ENCODE measurements at places on chromosomes 13 and 19.

DNA sequence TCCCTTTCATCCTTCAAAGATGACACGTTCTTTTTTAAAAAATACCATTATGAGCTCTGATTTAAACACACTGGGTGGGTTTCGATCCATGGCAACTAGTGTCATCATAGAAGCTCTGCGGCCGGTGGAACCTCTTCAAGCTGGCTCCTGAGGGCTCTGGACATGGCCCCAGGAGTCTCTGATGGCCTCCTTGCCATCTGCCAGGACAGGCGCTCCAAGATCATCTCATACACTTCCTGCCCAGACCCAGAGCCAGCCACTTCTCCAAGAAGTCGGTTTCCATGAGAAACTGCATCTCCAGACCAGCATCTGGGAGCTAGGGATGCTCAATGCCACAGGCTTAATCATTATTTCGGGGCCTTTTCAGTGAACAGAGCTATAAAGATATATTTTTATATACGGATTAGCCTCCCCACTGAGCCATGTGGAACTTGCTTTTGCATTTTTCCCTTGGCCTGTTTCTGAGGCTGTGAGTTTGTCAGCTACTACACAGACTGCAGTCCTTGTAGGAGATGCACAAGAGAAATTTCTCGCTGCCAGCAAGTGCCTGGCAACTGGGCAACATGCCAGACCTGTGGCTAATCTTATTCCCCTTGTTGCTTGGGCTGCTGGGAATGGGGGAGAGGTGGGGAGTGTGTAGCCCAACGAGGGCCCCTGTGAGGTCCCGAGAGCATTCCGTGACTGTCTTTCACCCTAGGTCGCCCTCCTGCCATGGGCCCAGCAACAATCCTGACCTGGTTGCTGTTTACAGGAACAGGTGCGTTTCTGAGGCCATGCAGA lies 15.9 kb downstream of the SUGP1 start:
- no peak for DNase-seq

GRCh38 chr19:38175422-38175821 lies 48.6 kb downstream of the DPF1 start:
- no peak for DNase-seq

DNA sequence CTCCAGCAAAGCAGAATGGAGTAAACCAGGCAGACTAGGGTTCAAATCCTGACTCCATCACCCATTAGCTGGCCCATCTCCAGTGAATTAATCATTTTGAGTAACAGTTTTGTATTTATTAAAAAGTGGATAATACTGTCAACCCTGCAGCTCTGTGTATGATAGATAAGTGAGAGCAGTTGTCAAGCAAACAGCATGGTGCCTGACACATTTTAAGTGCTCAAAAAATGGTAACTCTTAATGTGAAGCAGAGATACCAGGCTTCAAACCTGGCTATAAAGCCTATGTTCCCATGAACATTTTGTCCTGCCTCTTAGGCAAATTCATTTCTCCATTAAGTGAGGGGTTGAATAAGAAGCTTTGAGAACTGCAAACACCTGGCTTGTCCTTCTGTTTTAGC lies 409.6 kb downstream of the TBC1D4 start:
- no peak for DNase-seq

- no peak for DNase-seq
Measured at GRCh38 chr19:15443838-15444237, 5.9 kb downstream of the WIZ start.

- DNase-seq: no peak
Measured at GRCh38 chr13:111519041-111519440, 198.6 kb downstream of the TEX29 start.

DNA sequence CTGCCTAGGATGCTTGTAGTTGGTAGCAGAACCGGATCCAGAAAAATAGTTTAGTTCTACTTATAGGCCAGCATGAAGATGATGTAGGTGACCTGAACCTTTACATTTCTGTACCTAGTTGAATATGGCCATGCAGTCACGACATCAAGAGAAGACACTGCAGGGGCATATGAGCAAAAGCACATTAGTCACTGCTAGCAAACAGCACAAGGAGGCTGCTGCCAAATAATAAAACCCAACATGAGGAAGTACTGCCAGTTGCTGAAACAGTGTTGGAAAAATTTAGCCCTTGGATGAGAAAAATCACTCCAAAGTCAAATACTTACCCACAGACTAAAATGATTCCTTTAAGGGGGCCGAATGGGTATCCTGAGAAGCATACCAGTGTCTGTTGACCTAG lies 20.8 kb downstream of the ERICH6B start:
- no peak for DNase-seq

- peak; percentile 93 for DNase-seq
Measured at GRCh38 chr19:10580979-10581631, 6.0 kb downstream of the AP1M2 start.

GRCh38 chr13:93345770-93346169 lies 119.2 kb downstream of the GPC6 start:
- DNase-seq: no peak

DNA sequence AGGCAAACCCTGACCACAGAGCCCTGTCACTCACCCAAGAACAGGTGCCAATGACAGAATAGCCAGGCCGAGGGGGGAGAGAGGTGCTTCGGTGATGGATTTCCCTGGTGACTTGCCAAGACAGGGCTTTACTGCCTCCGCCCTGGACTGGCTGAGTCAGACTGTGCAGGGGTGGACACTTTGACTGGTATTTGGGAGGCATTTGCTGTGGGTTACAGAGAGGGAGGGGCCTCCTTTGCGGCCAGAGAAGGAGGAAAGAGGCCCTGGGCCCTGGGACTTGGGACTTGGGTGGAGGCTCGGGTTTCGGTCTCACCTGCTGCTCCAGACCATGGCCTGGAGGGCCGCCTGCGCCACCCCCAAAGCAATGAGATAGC lies 4.6 kb upstream of the EPS8L1 start:
- DNase-seq: no peak

- peak; percentile 74 for DNase-seq
Measured at GRCh38 chr19:2618611-2619010, 83.9 kb downstream of the GNG7 start.

- DNase-seq: no peak
Measured at GRCh38 chr13:54356849-54357248, 1328.2 kb downstream of the OLFM4 start.

GRCh38 chr13:44336934-44337333 lies 36.7 kb upstream of the SERP2 start:
- no peak for DNase-seq

- DNase-seq: peak; percentile 85
Measured at GRCh38 chr19:32691291-32691951, at the start of gene NUDT19. TSS of gene NUDT19 (plus strand) at chr19:32691821. CDS start at chr19:32691961, 140 bp downstream.

DNA sequence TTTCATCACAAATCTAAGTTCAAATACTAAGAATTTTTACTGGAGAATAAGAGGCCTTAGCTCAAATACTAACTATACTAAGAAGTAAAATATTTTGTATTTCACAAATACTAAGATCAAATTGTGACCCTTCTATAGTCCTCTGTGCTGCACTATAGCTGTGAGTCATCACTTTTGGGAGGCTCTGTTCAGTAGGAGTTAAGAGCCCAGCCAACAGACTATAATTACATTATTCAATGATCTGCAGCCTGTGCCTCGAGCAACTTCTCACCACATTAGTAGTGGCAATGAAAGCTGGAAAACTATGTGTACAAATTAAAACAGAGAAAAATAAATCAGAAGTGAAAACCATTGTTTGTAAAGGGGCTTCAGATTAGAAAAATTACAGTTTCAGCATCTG lies 147.3 kb upstream of the GPC6 start:
- DNase-seq: no peak

DNA sequence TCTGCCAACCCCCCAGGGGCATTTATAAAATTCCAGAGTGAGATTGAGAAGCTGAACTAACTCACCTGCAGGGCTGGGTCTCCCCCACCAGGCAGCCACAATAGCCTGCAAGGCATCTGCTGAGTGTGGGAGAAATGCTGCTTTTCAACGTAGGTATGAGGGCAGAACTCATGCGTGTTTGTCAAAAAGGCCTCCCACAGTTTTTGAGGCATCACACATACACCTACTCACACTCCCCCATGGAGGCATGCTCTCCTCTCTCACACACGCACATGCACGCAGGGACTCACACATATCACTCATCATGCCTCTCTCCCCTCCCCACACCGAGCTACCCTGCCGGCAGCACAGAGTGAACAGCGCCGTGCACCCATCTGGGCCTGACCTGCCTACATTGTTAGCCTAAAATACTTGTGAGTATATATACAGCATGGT lies 390.5 kb downstream of the FGF9 start:
- peak; percentile 52 for DNase-seq

DNA sequence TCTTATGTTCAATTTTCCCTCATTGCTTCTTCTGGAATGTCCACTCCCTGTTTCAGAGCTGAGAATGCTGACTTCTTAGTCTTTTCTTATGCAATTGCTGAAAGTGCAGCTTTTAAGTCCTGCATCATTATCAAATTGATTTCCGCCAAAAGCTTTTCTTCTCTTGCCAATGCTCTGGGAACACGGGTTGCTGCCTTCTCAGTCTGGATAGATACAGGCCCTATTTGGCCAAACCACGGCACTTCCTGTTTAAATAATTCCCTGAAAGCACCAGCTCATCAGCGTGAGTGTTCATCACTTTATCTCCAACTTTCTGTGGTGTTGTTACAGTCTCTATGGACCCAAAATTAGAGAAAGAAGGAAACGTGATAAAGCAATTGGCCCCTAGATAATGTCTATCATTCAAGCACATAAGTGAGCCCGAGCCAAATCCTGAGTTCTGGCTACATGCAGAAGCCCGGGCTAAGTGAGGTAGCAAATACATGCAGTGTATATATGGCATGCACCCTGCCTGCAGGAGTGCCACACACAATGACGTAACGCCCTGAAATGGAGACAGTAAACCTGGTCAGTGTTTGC lies 85.7 kb downstream of the CYSLTR2 start:
- no peak for DNase-seq

DNA sequence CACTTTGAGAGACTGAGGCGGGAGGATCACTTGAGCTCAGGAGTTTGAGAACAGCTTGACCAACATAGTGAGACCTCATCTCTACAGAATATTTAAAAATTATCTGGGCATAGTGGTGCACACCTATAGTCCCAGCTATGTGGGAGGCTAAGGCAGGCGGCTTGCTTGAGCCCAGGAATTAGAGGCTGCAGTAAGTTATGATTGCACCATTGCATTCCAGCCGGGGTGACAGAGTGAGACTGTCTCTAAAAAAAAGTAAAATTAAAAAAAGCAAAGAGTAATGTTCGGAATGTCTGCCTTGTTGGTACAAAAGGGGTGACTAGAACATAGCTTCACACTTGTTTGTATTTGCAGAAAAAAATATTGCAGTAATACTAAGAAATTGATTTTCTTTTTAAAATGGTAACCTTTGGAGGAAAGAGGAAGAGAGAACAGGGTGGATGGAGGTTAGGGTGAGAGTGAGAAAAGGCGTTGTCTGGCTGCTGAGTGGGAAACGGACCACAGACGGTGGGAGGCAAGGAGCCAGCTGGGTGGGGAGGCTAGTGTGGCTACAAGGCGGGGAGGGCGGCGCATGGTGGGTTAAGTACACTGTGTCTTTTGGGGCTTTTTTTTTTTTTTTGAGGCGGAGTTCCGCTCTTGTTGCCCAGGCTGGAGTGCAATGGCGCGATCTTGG lies 10.2 kb downstream of the PPP1R14A start:
- no peak for DNase-seq

- DNase-seq: no peak
Measured at GRCh38 chr19:2846180-2846894, 5.1 kb downstream of the ZNF555 start.

DNA sequence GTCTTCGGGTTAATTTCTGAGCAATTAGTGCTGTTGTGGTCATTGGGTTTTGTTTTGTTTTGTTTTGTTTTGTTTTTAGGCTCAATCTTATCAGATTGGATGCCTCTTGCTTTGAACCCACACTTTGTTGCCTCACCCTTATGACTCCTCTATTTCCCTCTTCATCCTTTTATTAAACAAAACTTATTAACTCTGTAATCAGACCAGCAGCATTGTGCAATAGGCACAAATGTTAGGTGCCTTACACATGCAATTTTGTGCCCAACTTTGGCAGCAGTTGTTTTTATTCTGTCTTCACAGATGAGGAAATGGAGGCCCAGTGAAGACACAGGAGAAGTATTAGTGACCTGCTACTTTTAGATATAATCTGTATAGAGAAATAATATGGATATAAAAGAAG lies 377.7 kb downstream of the KCNRG start:
- no peak for DNase-seq

DNA sequence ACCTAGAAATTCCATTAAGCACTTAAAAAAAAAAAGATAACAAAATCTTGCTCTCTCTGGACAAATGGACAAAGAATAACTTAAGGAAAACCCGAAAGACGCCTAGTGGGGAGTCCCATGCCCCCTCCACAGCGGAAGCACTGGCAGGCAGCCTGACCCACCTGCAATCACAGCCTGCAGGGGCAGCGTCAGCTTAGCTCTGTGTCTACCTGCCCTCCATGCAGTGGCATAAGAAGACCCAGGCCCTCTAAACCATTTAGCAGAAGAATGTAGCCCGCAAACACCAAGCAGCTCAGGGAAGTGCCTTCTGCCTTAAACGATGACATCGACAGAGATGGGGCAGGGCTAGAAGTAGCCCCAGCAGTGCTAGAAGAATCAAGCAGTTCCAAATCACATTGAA lies 36.0 kb downstream of the KCTD15 start:
- no peak for DNase-seq

- DNase-seq: no peak
Measured at GRCh38 chr13:109567315-109567714, 219.1 kb downstream of the IRS2 start.

GRCh38 chr19:46571495-46571894 lies 29.6 kb upstream of the CALM3 start:
- no peak for DNase-seq

DNA sequence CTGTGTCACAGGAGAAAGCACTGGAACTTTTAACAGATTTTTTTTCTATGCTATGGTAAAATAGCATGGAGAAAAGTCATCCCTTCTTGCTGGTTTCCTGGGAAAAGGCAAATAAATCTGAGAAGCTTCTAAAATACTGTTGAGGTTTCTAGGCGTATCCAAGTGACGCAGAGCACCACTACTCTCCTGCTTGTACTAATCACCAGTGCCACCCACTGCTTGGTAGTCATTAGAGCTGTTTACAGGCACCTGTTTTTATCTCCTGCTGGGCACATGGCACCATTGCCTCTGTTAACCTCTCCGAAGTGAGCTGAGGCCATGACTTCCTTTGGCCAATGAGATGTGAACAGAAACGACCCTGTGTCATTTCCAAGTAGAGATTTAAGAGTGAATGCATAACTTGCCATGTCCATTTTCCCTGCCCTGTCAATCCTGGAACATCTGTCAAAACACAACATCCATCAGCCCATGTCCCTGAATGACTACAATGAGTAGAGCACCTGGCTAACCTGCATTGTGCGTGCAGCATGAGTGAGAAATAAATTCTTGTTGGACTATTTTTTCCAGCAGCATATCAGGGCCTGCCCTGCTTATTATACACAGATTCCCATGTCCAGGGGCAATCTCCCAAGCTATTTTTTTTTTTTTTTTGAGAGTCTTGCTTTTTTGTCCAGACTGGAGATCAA lies 17.3 kb upstream of the OXGR1 start:
- DNase-seq: no peak

GRCh38 chr19:30371960-30372824 lies at the start of gene ZNF536:
TSS of gene ZNF536 (plus strand) at chr19:30372384. CDS start at chr19:30443563, 71,179 bp downstream.
- no peak for DNase-seq

- no peak for DNase-seq
Measured at GRCh38 chr13:97327086-97327485, 105.0 kb downstream of the MBNL2 start.

GRCh38 chr13:39821977-39822376 lies 166.5 kb downstream of the COG6 start:
- DNase-seq: no peak

- no peak for DNase-seq
Measured at GRCh38 chr13:67474115-67474514, 244.0 kb upstream of the PCDH9 start.
